Fibroblast of skin of abdomen (primary cell): ENCODE measurements at places on chromosomes 5 and 9.

GRCh38 chr9:38435521-38435920 lies 11.3 kb upstream of the IGFBPL1 start:
- DNase-seq, result peak; percentile 70

DNA sequence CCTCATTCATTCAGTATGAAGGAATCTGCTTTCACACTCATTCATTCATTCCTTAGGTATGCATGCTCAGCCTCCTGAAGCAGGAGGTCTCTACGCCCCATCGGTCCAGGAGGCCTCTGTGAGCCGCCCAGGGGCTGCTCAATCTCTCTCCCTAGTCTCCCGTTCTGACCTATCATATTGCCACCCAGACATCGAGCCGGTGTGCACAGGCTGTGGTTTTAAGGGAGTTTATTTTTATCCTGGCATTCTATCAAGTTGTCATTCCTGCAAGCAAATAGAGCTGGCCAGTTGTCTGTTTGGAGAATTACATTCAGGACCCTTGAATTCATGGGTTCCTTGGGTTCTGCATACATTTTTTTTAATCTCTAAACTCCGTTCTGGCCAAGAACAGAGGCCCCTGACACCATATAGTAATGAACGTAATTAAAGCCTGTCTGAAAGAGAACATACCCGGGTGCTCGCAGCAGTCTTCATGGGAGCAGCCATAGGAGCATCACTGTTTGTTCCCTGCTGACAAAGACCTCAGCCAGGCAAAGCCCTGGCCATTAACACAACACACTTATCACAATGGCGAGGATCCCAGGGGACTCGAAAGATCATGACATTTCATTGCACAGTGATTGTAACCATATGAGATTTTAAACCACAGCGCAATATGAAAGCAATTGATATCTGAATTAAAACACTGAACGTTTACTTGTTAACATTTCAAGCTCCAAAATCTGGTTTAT lies 80.9 kb downstream of the ADAMTS16 start:
- no peak for DNase-seq

DNA sequence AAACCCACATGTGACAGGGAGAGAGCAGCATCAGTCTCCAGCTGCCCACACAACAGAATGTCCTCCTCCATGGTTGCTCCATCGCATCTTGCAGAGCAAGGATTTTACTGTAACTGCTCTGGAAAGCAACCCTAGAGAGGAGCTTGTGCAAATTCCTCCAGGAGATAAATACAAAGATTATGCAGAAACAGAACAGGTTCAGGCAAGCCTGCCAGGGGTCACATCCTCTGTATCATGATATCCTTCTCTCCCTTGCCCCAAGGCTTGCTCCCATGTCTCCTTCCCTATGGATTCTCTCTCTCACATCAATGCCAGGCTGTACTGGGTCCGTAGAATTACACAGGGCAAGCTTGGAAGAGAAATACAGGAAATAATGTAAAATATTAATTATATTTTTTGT lies 226.0 kb downstream of the MPDZ start:
- no peak for DNase-seq

GRCh38 chr9:104778802-104779201 lies 14.9 kb downstream of the NIPSNAP3B start:
- no peak for DNase-seq

- no peak for DNase-seq
Measured at GRCh38 chr5:15734058-15734457, 234.1 kb downstream of the FBXL7 start.
